Stimulated activated CD8-positive, alpha-beta memory T cell treated with anti-CD3 and anti-CD28 coated beads, Interleukin-15, amount 100 ng/mL, for 24 hours (primary cell): ENCODE measurements at places on chromosomes 12 and 14.
A peak's percentile ranks its signal among the peaks of the same experiment; 100 is the strongest.

- DNase-seq = no peak
These were observed 15.1 kb downstream of the ISCU start for GRCh38 chr12:108577458-108577857.

- no peak for DNase-seq
These were observed 41.6 kb downstream of the GNPTAB start for GRCh38 chr12:101789171-101789570.

- no peak for DNase-seq
These were observed 2.3 kb upstream of the CD69 start for GRCh38 chr12:9763025-9763424.

- no peak for DNase-seq
These were observed 13.7 kb downstream of the COA8 start for GRCh38 chr14:103576371-103577024.

DNA sequence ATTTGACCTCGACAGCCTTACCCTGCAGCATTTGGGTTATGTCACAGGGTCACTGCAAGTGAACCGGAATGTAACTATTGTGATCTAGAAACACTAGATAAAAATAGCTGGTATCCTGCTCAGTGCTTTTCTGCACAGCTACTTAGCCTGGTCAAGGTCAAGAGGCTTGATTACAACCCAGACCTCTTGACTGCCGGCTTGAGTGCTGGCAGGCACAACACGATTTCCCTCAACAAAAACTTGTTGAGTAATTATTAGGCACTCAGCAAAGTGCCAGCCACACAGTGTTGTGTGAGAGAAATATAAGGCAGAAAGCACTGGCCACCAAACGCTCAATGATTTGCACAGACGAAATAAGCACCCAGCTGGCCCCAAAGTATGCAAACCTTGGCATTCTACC lies 156.7 kb downstream of the NUAK1 start:
- DNase-seq = no peak

GRCh38 chr12:7460375-7461259 lies 16.7 kb upstream of the CD163L1 start:
- DNase-seq = peak; percentile 21

DNA sequence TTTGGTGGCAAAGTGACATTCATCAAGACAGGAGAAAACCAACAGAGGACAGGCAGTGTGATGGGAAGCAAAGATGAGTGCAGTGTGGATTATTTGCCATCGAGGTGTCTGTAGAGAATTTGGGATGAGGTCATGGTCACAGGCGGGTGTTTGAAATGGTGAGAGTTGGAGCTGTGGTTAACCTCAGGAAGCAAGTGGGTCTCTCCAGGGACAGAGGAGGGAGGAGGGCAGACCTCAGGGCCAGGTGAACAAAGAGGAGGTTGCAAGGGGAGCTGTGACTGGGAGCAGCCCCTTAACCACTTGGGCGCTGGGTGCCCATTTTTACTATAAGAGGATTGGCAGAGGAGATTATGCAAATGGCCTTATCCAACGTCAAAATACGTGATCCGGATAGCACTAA lies 7.0 kb downstream of the FZD10 start:
- no peak for DNase-seq

DNA sequence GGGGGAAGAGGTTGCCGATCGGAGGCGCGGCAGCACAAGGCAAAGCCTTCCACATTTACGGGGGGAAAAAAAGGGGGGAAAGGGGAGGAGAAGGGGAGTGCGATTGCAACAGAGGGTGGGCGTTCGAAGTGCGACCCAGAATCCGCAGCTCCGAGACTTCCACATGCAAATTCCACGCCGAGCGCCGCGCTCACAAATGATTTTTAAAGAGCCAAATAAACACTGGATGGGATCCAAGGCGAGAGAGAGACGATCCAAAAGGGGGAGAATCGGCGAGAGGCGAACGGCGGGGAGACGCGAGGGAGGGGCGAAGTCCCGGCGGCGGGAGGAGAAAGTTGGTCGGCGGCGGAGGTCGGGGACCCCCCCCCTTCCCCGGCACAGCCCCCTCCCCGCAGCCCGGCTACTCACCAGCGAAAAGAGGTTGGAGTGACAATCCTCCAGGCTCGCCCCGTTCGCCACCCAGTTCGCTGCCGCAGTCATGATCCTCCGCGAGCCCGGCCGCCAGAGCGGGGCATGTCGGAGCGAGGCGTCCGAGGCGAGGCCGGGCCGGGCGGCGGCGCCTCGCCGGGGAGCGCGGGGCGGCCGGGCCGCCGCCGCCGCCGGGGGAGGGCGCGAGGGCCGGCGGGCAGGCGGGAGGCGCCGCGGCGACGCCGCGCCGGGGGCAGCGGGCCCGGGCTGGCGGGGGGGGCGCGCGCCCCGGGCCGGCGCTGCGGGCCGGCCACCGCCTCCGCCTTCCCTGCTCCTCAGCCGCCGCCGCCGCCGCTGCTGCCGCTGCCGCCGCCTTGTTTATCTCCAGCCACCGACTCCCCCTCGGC lies 634 bp downstream of the MED13L start:
- peak; percentile 26 for DNase-seq

GRCh38 chr12:66668311-66668710 lies 10.6 kb downstream of the GRIP1 start:
- DNase-seq = no peak

GRCh38 chr12:62471734-62472133 lies 5.1 kb downstream of the MON2 start:
- DNase-seq = no peak

DNA sequence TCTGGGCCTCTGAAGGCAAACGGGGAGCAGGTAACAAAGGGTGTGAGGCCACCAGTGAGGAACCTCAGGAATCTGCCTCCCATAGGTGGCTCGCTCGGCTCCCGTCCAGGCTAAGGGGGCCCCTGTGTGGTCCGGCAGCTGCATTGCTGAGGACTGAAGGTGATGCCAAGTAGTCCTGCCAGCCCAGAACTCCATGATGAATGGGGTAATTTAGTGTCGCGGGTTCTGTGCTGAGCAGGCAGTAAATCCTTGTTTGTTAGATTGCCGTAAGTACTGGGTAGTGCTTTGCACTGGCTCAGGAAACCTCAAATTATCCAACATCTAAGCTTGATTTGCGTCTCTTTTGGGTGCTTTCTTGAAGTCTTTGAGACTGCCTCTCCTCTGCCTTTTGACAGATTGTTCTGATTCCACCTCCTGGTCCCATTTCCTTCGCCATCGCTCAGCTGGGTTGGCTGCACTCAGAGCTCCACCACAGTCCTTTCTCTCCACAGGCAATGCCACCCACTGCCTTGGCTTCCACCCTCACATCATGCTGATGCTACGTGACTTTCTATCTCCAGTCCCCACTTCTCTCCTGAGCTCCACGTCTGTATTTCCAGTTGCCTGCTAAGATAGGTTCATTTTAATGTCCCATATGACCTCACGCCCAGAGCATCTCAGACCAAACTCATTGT lies 392.0 kb downstream of the FUT8 start:
- DNase-seq = no peak

- no peak for DNase-seq
These were observed 1.3 kb downstream of the MARS1 start for GRCh38 chr12:57489157-57489641.

DNA sequence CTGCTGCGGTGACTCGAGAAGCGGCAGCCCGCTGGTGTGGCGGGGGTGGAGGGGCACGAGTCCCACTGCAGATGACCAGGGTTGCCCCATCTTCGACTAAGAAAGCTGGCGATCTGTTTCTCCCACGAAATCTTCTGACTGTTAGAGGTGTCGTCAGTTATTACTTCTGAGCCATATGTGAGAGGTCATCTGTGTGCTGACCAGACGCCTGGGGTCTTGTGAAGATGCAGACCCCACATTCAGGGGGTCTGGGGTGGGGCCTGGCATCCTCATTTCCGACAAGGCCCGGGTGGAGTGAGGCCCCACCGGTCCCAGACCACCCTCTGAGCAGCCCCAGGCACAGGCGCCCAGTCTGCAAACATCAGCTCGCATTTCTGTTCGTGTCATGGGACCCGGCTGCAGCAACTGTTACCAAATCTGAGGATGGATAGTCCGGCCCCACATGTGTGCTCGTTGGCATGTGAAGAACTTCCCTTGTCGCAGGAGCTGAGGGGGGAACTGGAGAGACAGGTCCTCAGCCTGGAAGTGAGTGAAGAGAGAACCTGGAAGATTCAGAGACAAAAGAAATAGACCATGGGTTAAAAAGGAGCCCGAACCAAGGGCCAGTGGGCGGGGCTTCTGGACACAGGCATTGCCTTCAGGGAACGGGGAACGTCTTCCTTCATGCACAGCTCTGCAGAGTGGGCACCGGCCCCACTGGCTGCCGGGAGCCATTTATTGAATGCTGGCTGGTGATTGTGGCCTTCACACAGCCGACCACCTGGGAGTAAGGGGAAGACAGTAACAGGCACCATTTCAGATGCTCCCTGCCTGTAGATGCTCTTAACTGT lies 135.2 kb downstream of the ADGRD1 start:
- DNase-seq = no peak

DNA sequence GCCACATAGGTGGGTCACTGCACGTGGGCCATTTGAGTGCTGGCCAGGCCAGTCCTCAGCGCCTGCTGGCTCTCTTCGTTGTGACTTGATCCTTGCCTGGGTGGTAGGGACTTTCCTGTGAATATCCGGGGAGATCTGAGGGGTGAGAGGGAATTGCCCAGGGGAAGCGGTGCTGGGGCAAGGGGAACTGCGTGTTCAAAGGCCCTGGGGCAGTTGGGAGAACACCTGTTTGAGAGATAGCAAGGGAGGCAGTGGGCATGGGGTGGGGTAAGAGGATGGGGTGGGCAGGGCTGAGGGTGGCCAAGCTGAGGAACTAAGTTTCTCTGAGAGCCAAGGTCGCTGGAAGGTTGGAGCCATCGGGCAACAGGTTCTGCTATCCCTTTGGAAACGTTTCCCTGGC lies 25.0 kb downstream of the SETD1B start:
- DNase-seq = no peak

DNA sequence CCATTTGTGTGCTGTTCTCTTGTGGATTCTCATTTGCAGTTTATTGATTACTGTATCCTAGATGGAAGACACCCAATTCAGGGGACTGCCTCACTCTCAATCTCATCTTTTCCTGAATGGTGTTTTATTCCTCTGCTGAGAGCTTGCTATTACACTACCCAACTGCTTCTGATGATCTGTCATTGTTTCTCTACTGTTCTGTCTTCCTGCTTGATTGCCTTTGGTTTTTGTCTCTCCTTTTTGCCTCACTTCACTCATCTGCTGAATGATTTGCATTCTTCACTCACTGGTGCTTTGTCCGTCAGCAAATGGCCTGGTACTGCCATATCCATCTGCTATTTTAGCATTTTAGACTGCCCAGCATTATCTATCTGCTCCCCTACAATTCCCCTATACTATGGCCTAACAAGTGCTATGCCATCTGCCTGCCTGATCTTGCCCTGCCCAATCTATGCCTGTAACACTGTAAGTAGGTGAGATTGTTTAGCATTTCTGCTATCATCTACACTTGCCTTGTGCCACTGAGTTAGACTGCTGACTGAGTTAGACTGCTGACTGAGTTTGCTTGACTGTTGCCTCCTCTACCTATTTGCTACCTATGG lies 335.1 kb downstream of the GPHN start:
- DNase-seq = no peak

DNA sequence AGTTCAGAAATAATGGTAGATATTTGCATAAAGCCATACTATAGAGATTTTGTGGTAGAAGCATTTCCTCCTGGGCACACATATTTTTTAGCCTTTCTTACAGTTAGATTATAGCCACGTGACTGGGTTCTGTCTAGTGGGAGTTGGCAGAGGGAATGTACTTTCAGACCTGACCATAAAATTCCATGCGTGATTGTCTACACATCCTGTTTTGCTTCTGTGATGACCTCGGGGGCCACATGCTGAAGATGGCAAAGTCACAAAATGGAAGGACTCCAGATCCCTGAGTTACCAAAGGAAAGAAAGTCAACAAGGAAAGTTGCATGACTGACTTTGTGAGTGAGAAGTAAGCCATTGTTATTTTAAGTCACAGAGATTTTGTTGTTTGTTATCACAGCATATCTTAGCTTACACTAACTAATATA lies 14.6 kb upstream of the MIA2 start:
- no peak for DNase-seq

GRCh38 chr12:121142171-121142950 lies 9.7 kb downstream of the P2RX7 start:
- no peak for DNase-seq

DNA sequence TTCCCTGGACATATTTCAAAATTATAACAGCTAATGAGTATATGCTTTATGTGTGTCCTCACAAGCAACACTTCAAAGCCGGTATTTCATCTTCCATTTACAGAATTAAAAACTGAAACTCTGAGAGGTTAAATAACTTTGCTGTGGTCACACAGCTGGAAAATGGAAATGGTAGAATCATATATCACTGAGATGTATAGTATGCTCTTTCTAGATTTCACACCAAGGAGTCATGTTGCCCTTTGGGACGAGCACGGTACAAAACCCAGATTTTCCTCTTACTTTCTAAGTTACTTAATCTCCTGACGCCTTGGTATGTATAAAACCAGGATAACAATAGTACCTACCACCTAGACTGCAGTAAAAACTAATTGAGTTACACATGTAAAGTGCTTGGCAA lies 152.6 kb upstream of the GRIP1 start:
- DNase-seq = no peak

DNA sequence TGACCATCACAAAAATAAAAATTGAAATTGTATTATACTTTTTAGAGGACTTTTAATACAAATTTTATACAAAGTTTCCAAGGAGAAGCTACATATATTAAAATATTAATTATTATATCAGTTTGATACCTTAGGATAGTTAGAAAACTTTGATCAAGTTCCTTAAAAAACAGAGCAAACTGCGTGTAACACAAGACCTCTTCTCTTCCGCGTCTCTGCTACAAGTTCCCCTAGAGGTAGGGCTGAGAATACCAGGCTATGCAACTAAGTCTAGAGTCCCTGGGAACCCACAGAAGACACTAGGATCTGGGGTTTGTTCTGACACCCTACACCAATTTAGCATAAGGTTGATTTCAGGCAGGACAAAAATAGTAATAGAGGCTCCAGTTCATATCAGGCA lies 319.0 kb downstream of the FOXG1 start:
- DNase-seq = no peak

DNA sequence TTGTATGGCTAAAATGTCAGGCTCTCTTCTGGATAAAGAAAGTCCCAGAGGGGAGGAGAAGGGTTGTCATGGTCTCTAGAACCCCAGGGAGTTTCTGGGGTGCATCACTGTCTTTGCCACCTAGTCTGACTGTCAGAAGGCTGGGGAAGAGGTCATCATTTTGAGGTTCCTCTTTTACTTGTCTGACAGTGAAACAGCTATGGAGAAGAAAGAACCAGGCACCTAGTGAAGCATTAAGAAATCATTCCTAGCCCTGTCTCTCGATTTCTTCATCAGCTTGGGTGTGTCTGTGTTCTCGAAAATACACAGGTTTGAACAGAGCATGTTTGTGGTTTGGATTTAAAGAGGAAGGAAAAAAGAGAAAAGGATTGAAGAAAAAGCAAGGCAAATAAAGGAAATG lies 158.7 kb upstream of the LRIG3 start:
- no peak for DNase-seq

DNA sequence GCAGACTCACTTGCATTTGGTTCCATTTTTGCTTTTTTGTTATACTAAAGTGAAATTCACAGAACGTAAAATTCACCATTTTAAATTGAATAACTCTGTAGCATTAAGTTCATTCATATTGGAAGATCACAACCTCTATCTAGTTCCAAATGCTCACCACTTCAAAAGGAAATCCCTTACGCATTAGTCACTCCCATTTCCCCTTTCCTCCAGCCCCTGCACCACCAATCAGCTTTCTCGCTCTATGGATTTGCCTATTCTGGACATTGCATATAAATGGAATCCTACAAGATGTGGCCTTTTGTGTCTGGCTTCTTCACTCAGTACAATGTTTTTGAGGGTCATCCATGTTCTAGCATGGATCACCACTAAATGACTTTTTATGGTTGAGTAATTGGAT lies 294.5 kb downstream of the KSR2 start:
- DNase-seq = no peak
